ENCODE measurements at places on chromosomes 7 and 10. TPM values are rescaled to one million over a fixed set of nuclear protein-coding genes. Genes with fewer than 3 reads are reported as not detected.

GRCh38 chr7:47953822-47954221 is 5.6 kb upstream of the PKD1L1 start:
- no peak for DNase-seq

Gene CLCN1
- total RNA-seq, result 0.23 TPM

GRCh38 chr7:1936531-1937251 is 266.6 kb downstream of the ELFN1 start:
- no peak for DNase-seq

Gene ELOVL3
- not detected for total RNA-seq

GRCh38 chr7:12244129-12244528 is 33.0 kb downstream of the TMEM106B start:
- peak; percentile 78 for DNase-seq

GRCh38 chr10:63671317-63671937 is 150.2 kb downstream of the REEP3 start:
- DNase-seq, result no peak

DNA sequence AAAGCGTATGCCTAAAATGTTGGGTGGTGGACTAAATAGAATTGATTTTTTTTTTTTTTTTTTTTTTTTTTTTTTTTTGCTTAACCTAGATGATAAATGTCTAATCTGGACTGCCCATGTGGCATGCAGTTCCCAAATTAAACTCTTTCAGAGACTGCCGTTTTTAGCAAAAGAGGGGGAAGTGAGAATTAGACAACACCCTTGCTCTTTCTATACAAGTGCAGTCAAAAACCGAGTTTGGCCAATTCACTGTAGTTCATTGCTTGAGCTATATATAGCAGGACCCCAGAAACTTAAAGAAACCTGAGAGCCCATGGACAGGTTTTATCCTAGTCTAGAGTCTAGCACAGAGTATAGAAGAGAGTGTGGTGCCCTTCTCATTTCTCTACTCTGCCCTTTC is 141.9 kb downstream of the GRM3 start:
- no peak for DNase-seq

- DNase-seq, result peak; percentile 26
Measured at GRCh38 chr7:149474309-149475120, 13.7 kb upstream of the ZNF777 start.

DNA sequence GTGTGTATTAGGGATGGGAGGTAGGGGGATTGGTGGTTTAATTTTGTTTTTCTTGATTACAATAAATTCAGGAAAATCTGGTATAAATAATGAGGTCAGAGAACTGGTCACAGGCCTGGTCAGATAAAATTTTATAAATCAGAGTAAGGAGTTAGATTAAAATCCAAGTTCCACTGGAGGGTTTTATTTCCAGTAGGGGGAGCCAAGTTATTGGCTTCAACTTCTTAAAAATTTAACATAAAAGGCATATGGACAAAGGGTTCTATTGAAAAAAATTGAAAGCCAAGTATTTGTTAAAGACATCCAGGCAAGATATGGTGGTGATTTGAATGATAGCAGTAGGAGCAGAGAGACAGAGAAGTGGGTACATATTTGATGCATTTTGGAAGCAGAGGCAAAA is 763.3 kb downstream of the SORCS1 start:
- DNase-seq, result peak; percentile 28

DNA sequence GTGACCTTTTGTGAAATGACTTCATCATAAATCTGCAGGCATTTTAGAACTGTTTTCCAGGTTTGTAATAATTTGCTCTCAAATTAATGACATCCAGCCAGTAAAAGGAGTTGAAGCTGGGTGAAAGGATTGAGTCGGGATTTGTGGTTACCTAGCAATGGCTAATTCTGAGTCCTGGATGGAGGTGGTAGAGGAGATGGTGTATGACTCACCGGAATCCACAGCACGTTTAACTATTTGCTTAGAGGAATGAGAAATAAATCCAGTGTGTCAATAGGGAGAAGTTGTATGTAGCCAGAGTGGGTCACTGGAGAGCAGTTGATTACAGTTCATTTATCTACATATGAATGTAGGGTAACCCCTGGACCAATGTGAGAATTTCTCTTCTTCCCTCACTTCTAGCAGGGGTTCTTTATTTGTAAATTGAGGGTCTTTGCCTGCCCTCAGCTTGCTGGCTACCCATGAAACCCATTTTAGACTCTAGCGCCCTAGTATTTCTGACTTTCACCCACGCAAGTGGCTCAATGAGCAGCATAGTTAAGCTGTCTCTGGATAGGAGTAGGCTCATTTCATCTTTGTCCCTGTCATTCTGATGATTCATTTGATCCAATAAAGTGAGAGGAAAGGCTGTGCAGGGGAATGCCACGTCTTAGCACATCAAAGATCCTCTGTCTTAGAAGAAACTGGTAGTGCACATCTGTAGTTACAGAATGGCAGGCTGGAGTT is 547.8 kb downstream of the SORCS3 start:
- DNase-seq, result no peak

DNA sequence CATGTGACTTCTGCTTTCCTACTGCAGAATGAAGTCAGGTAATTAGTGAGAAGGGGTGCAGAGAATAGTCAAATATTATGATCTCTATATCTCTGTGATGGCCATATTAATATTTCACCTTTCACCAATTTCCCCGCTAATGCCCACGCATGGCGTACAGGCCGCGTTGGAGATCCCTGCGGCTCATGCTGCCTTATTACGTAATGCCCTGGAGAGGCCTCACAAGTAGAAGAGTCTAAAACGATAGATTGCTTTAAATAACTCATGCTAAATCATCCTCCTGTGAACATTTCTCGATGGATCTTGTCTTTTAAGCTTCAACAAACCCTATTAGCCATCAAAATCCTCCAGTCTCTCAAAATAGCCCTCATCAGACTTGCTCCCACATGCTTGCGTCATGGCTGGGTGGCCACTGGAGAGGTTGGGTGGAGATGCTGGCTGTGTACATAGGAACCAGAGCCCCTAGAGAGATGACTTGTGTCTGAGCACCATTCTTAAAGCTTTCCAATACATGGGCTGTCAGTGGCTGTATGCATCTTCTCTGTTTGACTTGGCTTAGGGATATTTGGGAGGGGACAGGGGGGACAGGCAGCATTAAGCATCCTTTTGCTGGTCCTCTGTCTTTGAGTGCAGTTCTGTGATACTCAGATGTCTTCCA is 79.5 kb upstream of the INSYN2A start:
- no peak for DNase-seq

DNA sequence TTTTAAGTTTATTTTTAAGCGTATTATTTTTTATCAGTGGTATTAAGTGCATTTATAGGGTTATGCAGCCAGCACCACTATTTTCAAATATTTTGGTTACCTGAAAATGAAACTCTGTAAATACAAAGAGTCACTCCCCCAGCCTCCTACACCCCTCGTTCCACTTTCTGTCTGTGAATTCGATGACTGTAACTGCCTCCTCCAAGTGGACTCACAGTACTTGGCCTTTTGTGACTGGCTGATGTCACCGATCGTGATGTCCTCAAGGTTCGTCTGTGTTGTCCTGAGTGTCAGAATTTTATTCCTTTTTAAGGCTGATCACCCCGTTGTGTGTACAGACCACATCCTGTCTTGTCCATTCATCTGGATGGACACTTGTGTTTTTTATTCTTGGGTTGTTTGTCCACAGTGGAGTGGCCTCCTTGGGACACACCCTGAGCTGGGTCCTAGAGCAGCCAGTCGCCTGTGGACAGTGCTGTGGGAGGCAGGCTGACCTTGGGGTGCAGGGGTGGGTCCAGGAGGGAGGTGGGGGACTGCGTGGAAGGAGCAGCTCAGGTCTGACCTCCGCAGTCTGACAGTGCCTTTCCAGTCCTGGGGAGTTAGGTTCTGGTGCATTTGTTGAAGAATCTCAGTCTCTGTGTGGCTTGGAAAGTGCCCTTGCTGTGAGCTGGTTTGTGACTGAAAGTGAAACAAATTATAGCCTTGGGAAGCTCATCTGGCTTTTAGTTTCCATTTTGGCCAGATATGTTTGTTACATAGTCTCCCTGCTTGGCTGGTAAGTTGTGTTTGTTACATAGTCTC is 6.9 kb downstream of the MTG1 start:
- DNase-seq, result no peak

- no peak for DNase-seq
Measured at GRCh38 chr7:12921751-12922345, 234.4 kb downstream of the ARL4A start.

GRCh38 chr10:69389827-69390490 is 26.8 kb downstream of the TACR2 start:
- peak; percentile 85 for DNase-seq

Gene CAMK1D
- total RNA-seq, result 3.3 TPM

GRCh38 chr10:100007231-100008141 is 2.3 kb downstream of the DNMBP start:
- DNase-seq, result no peak

DNA sequence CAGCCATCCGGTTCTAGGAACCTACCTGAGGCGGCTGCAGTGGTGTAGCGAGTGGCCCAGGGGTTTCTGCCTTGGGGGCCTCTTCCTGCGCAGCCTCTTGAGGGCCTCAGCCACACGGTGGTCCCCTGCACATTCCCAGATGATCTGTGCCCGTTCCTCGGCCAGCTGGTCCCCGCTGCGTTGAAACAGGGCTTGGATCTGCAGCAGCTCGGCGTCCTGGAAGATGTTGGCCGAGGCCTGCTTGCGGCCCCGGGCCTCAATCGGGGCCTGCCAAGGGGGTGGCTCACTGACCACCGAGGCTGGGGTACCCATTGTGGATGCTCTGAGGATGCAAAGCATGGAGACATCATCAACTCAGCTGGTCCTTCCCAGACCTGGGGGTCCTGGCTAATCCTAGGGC is 7.4 kb downstream of the AVPI1 start:
- no peak for DNase-seq

Gene DNAJC12
- 1.1 TPM for total RNA-seq

Gene CHAT
- total RNA-seq, result not detected

- DNase-seq, result no peak
Measured at GRCh38 chr7:148253629-148254028, 336.9 kb upstream of the C7orf33 start.

Gene PPP2R2D
- 35.8 TPM for total RNA-seq

Gene KIAA1549
- total RNA-seq, result 11.6 TPM

DNA sequence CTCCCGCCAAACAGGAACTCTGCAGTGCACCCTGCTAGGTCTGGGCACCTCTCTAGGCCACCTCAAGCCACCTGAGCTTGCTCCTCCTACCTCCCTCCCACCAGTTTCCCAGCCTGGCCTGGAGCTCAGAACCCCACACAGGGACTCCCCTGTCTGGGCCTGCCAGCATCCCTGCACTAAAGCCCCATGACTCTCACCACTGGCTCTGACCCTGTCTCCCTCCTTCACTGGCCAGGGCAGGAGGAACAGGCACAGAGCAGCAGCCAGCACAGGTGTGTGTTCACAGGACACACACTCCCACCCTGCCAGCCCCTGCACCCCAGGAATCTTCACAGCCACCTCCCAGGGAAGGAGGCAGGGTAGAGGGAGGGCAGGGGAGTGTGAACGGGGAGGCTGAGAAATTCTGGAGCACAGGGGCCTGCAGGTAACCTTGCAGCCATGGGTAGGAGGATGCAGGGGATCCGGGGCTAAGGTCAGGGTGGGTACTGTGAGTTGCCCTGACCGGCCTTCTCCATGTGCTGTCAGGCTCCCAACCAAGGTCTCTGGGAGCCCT is 13.9 kb upstream of the ANTXRL start:
- no peak for DNase-seq

GRCh38 chr10:86538547-86538946 is 17.0 kb upstream of the WAPL start:
- no peak for DNase-seq

- DNase-seq, result no peak
Measured at GRCh38 chr10:46523119-46523961, 33.1 kb downstream of the GPRIN2 start.

- no peak for DNase-seq
Measured at GRCh38 chr10:86127274-86127819, 239.2 kb downstream of the GRID1 start.

Measured in GM23338 (cell line).